ENCODE measurements at places on chromosomes 2 and 18.

- DNase-seq = no peak
Observed at GRCh38 chr2:12109363-12110017, 363.1 kb downstream of the LPIN1 start.

DNA sequence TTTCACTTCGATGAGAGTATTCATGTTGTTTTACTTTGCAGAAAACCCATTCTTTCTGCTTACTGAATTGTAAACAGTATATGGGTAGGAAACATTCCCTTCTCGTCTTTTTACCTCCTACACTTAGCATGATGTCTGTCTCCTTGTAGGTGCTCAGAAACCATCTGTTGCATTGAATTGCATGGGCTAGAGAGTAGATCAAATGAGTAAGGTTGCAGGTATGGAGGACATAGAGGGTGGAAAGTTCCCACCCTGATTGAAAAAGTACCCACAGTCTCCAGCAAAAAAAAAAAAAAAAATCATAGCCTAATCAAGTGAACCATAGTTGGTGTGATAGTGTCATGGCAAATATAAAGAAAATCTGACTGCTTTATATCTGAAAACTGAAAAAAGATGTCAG, 1.7 kb downstream of the CYTIP start:
- no peak for DNase-seq

DNA sequence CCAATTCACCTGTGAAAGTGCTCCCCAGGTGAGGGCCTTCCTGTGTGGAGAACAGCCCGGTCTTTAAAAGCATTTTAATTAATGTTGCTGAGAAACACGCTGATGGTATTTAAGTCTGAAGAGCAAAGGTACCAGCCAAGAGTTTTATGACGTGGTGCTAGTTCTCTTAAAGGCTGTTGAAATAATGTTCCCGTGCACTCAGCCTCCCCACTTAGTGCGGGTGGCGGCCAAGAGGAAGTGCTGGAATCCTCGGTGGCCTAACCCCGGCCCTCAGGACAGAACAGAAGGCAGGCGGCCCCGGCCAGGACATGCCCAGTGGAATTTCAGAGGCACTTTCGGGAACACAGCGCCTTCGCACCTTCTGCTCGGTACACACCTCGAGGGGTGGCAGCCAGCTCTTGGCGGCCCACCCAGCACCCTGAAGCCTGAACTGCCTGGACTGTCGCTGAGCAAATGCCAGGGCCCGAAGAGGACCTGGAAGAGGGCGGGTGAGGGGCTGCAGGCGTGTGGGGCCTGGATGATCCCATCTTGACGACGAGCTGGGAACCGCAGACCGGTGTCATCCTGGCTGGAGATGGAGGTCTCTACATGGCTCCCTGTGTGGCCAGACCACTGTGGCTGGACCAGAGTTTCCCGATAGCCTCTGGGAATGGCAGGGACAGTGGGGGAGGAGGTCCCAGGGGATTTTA, 142.9 kb downstream of the ASB1 start:
- peak; percentile 3 for DNase-seq

DNA sequence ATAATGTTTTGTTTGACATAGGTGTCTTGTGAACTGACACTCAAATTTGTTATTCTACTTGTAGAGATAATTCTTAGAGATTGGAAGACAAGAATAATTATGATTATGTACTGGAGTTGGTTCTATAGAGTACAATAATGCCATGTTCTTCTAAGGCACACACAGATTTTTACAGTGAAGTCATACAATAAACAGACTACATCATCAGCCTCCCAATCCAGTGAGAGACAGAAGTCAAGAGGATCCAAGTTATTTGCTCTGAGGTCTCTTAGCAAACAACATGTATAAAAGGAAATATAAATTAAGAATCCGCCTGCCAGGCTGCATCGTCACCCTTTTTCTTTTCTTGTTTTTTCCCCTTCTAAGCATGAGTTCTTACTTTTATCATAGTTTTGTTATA, 613.5 kb upstream of the SETBP1 start:
- DNase-seq = no peak

DNA sequence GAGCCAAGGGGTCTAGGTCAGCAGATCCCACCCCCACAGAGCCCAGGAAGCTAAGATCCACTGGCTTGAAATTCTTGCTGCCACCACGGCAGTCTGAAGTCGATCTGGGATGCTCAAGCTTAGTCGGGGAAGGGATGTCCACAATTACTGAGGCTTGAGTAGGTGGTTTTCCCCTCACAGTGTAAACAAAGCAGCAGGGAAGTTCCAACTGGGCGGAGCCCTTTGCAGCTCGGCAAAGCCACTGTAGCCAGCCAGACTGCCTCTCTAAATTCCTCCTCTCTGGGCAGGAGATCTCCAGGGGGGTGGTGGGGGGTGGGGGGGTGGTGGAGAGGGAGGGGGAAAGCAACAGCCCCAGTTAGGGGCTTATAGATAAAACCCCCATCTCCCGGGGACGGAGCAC, 419.5 kb downstream of the NUP35 start:
- DNase-seq = peak; percentile 27

- DNase-seq = peak; percentile 60
Observed at GRCh38 chr2:73285159-73285739, 971 bp upstream of the FBXO41 start.

- no peak for DNase-seq
Observed at GRCh38 chr2:60347781-60348180, 205.7 kb downstream of the BCL11A start.

DNA sequence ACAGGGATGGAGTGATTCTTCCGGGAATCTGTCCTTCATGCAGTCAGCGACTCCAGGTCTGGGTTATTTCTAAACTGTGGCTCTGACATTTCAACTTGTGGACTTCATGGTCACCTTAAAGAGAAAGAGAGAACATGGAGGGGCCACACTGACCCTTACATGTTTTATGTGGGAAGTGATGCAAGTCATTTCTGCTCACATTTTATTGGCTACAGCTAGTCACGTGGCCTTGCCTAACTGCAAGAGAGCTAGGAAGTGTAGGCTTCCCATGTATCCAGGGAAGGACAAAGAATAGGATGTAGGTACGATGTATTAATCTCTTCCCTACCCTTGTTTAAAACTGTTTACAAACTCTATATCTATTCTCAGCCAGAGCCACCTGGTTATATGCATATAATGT, 30.3 kb upstream of the AFTPH start:
- DNase-seq = no peak

Data from GM10248 (cell line).